ENCODE measurements at places on chromosomes 11 and 22. TPM values are rescaled to one million over a fixed set of nuclear protein-coding genes. Genes with fewer than 3 reads are reported as not detected.

Gene KCNQ1OT1
- 0.42 TPM for polyA plus RNA-seq

Gene SLC22A12
- not detected for polyA plus RNA-seq

- DNase-seq = no peak
Measured at GRCh38 chr11:94934846-94935245, 38.5 kb downstream of the CWC15 start.

GRCh38 chr11:61071208-61071681, 31.0 kb upstream of the CD5 start:
- no peak for DNase-seq

DNA sequence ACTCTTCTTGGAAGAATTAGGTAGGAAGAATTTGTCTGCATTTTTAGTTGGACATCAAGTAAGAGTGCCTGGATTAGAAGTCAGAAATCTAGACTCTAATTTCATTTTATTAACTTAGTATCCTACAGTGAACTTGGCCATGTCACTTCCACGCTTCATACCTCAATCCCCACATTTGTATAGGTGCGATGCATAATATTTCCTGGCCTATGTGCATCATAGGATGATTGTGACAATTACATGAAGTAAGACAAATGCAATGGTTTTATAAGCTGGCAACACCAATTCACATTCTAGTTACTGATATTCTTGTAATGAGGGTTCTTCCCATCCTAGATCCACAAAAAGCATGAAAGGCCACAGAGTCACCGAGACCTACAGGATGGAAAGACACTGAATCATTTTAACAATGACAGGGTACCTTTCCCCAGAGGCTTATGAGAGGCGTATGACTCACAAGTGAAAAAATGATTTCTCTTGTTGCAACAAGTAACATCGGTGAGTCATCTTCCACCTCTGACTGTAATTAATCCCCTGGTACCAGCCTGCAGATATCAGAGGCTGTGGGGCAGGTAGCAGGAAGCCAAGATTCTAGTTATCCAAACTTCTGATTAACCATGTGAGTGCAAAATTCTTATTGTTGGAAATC, 56.0 kb upstream of the OR5AK2 start:
- DNase-seq = no peak

GRCh38 chr11:6757373-6757967, 14.3 kb downstream of the OR2AG2 start:
- DNase-seq = peak; percentile 15

GRCh38 chr11:125784678-125785077, 3.2 kb upstream of the PATE3 start:
- no peak for DNase-seq

Data from AG04450 (cell line).